ENCODE measurements at places on chromosomes 5 and 9.

GRCh38 chr5:95948631-95949030 is 13.0 kb downstream of the ELL2 start:
- no peak for DNase-seq

DNA sequence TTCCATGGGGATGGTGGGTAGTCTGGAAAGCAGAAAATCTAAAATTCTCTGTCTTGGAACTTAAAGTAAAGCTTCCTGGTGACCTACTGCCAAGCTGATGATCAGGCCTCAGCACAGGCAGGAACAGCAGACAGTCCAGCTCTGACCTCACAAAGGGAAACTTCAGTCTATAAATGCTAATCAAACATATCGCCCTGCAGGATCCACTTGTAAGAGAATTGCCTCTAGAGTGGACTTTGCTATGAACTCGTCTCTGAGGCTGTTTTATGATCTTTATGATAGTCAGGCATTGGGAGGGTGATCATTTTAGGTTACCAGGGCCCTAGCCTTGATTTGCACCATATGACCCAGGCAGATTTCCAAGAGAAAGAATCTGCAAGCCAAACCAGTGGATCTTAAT is 67.6 kb upstream of the SELENOP start:
- no peak for DNase-seq

GRCh38 chr9:111866976-111867375 is 29.6 kb upstream of the UGCG start:
- no peak for DNase-seq

DNA sequence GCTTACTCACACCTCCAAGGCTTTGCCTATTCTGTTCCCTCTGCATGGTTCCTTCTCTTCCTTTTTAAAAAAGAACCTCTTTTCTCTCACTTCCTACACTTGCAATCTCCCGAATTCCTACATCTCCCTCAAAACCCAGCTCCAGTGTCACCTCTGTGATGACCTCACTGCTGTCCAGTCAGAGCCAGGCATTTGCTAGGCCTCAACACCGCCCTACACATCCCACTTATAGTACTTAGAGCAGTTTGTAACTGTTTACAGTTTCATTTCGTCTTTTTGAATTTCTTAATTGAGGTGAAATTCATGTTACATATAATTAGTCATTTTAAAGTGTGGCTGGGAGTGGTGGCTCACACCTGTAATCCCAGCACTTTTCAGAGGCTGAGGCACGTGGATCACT is 30.8 kb downstream of the CD14 start:
- no peak for DNase-seq

DNA sequence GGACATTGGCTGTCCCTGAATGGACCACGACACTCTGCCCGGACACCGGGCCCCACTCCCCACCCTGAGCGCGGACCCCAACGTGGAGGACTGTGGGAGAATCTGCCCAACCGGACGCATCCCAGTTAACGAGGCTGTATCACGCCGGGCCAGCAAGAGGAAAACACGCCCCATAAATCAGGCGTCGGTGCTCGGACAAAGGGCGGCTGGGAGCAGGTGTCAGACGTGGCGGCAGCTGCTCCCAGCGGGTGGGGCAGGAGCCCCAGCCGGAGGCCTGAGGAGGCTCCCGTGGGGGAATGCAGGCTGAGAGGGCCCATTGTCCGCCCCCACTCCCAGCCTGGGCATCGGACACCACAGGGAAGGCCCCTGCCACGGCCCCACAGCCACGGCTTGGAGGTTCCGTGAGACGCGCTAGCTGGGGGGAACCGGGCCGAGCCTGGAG is 19.2 kb downstream of the NOTCH1 start:
- DNase-seq = no peak

DNA sequence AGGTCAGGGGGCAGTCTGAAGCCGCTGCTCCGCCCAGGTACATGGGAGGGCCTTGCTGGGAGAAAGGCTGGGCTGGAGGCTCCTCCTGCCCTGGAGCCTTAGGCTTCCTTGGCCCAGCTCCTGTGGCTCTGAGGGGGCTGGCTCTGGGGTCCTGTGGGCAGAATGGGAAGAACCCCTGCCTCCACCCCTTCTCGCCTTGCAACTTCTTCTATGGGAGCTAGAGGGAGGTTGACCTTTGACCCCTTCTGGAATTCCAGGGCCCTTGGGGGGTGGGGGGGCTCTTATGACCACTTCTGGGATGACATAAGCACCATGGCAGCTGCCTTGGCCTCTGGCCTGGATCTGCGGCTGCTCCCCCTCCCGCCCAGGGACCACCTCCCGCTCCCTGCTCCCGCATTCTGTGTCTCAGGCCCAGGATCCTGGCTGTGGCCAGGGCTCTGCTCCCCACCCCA is 32.2 kb downstream of the IER5L start:
- no peak for DNase-seq

DNA sequence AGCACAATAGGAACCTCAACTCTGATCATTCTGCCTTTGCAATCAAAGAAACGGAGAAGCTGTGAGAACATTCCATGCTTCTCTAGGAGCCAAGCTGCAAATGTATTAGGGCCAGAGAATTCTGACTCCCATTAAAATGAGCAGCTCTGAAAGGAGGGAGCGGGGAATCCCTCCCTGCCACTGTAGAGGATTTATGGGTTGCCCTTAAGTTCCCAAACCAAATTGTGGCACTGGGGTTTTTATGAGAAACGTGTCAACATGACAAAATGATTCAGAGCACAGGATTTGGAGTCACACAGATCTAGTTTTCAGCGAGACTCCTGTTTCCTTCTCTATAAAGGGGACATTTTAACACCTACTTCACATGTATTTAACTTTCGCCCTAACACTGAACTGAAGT is 1.8 kb downstream of the IL6ST start:
- no peak for DNase-seq

DNA sequence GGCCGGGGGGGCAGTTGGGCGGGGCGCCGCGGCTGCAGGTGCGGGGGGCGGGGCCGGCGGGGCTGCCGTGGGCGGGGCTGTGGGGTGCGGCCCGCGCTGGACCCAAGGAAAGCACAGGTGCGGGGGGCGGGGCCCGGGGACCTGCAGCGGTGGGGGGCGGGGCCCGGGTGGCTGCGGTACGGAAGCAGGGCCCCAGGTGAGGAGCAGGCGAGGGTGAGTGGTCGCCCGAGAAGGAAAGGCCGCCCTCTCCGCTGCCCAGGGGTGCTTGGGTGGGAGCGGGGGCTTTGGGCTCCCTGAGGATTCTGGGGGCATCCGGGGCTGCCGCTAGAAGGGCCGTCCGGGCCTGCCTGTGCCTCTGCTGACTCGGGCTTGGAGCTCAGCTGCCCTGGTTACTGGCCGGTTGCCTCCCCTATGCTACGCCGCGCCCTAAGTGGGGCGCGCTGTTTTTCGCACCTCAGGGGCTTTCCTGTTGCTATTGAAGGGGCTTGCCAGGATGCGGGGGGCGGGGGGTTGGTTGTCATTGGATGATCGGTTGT is 767 bp downstream of the RALGPS1 start:
- DNase-seq = no peak

DNA sequence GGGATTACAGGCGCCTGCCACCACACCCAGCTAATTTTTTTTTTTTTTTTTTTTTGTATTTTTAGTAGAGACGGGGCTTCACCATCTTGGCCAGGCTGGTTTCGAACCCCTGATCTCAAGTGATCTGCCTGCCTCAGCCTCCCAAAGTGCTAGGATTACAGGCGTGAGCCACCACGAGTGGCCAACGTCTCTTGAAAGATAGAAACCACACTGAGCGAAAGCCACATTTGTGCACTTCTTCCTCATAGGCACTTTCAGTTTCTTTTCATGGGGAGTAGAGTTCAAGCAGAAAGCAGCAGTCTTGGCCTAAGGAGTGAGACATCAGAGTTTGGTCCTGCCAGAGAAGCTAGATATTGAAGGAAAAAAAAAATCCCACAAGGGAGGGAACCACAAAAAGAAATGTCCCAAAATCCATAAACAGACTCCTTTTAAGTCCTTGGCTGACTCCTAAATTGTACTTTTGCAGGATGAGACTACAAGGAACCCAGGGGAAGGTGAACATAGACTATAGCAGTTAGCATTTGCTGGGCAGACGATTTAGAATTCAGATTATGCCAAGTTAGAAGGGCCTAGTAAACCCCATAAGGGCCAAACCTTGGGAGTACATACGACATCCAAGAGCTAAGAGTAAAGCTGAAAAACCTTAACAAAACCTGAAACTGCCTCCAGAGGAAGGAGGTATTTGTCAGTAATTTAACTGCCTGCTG is 43.9 kb upstream of the GLIPR2 start:
- DNase-seq = peak; percentile 5

DNA sequence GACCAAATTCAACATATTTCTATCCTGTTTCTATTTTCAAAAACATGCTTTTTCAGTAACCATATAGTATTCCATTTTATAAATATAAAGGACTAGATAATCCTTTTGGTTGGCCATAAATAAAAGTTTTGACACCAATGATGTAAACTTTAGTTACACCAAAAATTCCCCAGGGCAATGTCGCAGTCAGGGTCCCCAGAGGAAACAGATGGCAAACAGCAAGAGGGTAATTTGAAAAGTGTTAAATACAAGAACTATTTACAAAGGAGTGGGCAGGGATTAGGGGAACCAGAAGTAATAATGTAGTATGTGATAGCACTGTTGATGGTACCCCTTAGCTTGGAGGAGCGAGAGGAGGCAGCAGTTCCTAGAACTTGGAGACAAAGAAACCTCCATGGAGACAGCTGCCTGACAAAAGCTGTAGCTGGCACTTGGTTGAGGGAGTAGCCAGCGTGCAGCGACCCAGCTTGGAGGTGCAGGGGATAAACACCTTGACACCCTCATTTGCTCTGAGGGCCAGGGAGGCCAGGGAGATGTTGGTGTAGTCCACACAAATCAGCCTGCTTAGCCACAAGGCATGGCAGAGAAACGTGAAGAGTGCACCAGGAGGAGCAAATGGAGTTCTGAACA is 18.3 kb upstream of the MSANTD3 start:
- DNase-seq = no peak

DNA sequence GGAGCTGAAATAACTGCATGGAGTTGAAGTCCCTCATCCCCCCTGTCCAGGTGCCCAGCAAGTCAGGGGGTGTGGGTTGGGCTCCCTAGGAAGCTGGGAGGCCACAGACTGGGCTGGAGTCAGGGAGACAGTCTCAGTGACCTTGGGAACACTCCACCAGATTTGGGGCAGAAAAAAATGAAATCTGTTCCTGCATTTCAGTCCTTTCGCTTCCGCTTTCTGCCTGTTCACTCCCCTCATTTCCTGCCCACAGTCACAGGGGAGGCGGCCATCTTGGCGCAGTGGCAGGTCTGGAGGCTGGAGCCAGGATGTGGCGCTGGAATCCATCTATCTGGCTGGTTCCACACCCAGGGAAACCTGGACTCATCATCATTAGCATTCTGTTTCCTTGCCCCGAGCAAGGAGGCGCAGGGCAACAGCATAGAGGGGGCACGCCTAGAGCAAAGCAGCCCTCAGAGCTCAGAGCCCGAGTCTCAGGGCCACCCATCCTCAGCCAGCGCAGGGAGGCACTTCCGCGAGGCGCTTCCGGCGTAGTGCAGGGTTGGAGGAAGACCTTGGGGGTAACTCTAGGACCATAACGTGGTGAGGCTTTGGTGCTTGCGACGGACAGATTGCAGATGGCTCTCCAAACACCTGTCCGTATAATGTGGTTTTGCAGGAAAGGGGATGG is 86.2 kb upstream of the HSPA9 start:
- no peak for DNase-seq

GRCh38 chr5:169746147-169746694 is 109.1 kb downstream of the DOCK2 start:
- no peak for DNase-seq

GRCh38 chr9:106728860-106729259 is 134.1 kb upstream of the ZNF462 start:
- no peak for DNase-seq

- DNase-seq = no peak
Measured at GRCh38 chr5:115577741-115578140, 24.5 kb downstream of the TICAM2 start.
